ENCODE measurements at places on chromosomes 2 and 18. TPM values are rescaled to one million over a fixed set of nuclear protein-coding genes. Genes with fewer than 3 reads are reported as not detected.

GPR45 gene
- not detected for total RNA-seq

HOXD1 gene
- 0.23 TPM for total RNA-seq

ANKRD30B gene
- 0.10 TPM for total RNA-seq

PIEZO2 gene
- total RNA-seq: 0.66 TPM

ODC1 gene
- total RNA-seq: 18.4 TPM

UPP2 gene
- not detected for total RNA-seq

LAMA1 gene
- 0.30 TPM for total RNA-seq

TSN gene
- total RNA-seq: 34.8 TPM

KATNAL2 gene
- 5.6 TPM for total RNA-seq

NT5C1B gene
- total RNA-seq: not detected

HK2 gene
- total RNA-seq: 25.7 TPM

SALL3 gene
- total RNA-seq: not detected

CLHC1 gene
- 6.3 TPM for total RNA-seq

GRCh38 chr2:53600815-53601214 is 166.8 kb upstream of the CHAC2 start:
- no peak for DNase-seq

DNA sequence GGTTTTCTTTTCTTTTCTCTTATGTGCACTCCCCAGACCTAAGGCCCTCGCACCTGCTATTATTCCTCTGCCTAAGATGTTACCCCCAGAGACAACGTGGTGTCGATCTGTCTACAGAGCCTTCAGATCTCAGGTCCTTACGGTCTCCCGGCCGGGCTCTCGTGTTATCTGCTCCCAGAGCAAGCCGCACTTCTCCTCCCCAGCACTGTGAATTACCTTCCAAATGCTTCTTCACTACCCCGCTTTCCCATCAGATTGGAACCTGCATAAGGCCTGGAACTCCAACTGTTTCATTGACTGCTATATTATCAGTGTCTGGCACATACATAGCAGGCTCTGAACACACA is 71.2 kb upstream of the ODC1 start:
- no peak for DNase-seq

GRCh38 chr18:63131959-63132818 is 187.4 kb downstream of the BCL2 start:
- DNase-seq: no peak

- no peak for DNase-seq
Measured at GRCh38 chr2:96485751-96486651, 19.2 kb downstream of the NEURL3 start.

- no peak for DNase-seq
Measured at GRCh38 chr18:79975043-79975442, 10.6 kb downstream of the HSBP1L1 start.

DNA sequence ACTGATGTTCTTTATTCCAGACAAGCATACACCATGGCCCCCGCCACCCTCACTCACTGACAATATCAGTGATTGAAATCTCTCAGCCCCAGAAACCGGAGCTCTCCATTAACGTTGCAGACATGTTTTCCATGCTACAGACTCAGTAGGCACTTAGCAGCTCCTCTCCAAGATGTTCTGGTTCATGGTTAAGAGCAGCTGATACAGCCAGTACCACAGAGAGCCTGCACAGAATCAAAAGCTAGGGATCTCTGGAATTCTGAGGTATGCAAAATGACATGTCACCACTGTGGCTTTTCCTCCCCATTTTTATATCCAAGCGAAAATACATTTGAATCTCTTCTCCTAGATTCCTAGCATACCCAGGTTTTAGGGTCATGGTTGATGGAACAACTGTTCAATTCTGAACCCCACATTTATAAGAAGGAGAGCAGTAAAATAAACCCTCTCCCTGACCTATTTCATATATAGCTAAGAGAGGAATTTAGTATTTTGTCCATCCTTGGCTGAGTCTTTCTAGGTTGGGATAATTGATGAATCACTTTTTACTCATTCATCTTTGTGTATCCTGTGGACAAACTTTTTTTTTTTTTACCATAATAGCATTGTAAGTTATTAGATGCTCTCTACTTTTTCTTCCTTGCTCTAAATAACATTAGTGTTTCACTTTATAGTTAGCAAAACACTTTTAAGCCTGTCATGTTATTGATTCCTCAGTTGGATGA is 488.4 kb upstream of the PIK3C3 start:
- no peak for DNase-seq

DNA sequence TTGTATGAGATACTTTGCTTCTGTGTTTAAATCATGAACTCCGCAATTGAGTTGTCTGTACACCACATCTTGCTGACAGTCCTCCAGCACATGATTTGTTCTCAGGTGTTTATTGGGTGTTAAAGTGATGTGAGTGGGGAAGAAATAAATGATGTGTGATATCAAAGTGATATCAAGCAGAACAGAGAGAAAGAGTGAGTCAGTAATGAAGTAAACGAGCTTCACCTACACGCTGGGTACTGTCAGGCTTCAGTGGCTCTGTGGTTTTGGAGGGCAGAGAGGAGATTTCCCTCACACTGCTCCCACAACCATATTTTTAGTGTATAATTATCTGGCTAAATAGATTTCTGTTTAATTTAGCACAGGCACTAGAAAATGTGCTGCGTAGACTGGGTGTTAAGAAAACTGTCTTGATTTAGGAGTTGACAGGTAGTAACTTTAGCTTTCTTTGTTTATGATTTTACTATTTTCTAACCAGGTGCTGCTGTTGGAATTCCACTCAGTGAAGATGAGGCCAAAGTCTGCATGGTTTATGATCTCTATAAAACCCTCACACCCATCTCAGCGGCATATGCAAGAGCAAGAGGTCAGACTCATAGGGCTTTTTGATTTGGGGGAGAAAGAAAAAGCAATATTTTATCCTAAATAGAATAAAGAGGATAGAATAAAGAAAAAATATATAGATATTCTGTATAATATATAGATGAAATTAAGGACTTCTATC is 21.2 kb downstream of the ATIC start:
- no peak for DNase-seq

DNA sequence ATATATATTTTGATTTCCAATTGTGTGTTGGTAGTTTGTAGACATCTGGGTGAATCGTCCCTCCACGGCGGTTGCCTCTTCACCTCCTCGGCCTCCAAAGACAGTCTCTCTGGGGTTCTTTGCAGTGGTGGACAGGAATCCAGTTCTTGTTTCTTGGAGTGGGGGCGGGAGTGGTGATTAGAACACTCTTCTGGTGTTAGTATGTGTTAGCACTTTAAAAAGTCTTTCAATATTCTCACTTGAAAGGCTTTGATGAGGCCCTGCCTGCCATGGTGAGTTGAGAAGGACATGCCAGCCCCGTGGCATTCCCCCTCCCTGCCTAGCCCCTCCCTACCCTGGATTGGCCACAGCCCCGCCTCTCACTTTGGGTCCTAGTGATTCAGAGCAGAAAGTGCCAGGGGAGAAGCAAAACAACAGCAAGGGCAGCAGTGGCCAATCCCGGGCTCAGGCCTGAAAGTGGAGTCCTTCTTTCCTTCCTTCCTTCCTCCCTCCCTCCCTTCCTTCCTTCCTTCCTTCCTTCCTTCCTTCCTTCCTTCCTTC is 316.8 kb upstream of the HS6ST1 start:
- no peak for DNase-seq

- peak; percentile 73 for DNase-seq
Measured at GRCh38 chr2:238730001-238730669, 117.8 kb upstream of the TWIST2 start.

GRCh38 chr2:231632559-231633142 is 40.0 kb downstream of the TEX44 start:
- DNase-seq: no peak

DNA sequence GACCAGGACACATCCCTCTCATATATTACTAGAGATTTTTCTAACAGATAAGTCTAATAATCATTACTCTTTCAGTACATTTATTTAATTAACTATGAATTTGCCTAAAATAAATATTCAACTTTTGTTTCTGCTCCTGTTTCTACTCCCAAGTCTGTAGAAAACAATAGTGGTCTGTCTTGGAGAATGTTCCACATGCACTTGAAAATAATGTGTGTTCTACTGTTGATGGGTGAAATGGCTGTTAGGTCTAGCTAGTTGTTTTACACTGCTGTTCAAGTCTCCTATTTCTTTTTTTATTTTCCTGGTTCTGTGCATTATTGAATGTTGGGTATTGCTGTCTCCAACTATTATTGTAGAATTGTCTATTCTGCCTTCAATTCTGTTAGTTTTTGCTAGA is 47.2 kb downstream of the SPOPL start:
- no peak for DNase-seq

GRCh38 chr2:109429567-109430328 is 184.0 kb downstream of the SEPTIN10 start:
- DNase-seq: no peak

GRCh38 chr2:79453918-79454317 is 58.9 kb upstream of the CTNNA2 start:
- DNase-seq: no peak

GRCh38 chr2:132845339-132845738 is 175.3 kb upstream of the LYPD1 start:
- DNase-seq: no peak

GRCh38 chr2:4499316-4500030 is 796.1 kb downstream of the DCDC2C start:
- DNase-seq: no peak

GRCh38 chr2:239763433-239764097 is 261.6 kb downstream of the NDUFA10 start:
- no peak for DNase-seq

- no peak for DNase-seq
Measured at GRCh38 chr2:139260052-139260430, 479.9 kb upstream of the NXPH2 start.

GRCh38 chr2:223697316-223697891 is 95.2 kb upstream of the SCG2 start:
- DNase-seq: no peak

GRCh38 chr2:174158003-174158402 is 90.3 kb downstream of the OLA1 start:
- no peak for DNase-seq

GRCh38 chr2:216029416-216030129 is 16.2 kb upstream of the MREG start:
- no peak for DNase-seq

DNA sequence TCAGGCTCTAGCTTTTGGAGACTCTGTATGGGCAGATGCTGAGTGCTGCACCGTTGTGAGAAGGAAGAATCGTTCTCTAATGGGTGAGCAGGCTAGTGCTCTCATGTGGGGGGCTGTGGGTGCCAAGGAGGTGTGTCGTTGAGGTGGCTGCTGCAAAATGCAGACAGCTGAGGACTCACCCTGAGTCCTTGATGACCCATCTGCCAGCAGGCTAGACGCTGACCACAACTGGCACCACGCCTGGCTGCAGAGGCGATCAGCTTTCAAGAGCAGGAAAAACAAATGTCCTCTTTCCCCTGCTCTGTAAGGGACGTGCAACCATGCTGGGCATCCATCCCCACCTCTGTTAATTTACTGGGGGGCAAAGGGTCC is 48.2 kb downstream of the HAUS1 start:
- DNase-seq: no peak

- no peak for DNase-seq
Measured at GRCh38 chr18:10261344-10262276, 192.8 kb upstream of the APCDD1 start.

DNA sequence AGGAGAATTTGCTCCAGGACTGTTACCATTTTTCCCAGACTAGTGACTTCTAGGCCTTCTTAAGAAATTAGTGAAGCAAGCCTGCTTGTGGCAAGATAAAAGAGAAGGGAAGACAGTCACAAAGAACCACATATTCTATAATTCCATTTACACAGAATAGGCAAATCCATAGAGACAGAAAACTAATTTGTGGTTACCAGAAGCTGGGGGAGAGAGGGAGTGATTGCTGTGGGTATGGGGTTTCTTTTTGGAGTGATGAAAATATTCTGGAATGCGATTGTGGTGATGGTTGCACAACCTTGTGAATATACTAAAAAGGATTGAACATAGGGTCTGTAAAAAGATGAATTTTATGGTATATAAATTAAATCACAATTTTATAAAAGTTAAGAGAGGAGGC is 37.5 kb upstream of the SIX2 start:
- DNase-seq: no peak

DNA sequence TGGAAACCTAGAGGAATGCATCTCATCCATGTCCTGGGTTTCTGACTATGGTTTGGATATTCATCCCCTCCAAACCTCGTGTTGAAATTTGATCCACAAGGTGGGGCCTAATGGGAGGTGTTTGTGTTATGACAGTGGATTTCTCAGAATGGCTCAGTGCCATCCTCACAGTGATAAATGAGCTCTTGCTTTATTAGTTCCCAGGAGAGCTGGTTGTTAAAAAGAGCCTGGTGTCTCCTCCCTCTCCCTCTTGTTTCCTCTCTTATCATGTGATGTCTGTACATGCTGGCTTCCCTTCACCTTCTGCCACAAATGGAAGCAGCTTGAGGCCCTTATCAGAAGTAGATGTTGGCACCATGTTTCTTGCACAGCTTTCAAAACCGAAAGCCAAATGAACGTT is 424.3 kb downstream of the DCC start:
- no peak for DNase-seq

GRCh38 chr18:3791238-3791637 is 341.3 kb downstream of the TGIF1 start:
- no peak for DNase-seq

GRCh38 chr2:31083234-31083993 is 54.8 kb downstream of the GALNT14 start:
- DNase-seq: peak; percentile 49

DNA sequence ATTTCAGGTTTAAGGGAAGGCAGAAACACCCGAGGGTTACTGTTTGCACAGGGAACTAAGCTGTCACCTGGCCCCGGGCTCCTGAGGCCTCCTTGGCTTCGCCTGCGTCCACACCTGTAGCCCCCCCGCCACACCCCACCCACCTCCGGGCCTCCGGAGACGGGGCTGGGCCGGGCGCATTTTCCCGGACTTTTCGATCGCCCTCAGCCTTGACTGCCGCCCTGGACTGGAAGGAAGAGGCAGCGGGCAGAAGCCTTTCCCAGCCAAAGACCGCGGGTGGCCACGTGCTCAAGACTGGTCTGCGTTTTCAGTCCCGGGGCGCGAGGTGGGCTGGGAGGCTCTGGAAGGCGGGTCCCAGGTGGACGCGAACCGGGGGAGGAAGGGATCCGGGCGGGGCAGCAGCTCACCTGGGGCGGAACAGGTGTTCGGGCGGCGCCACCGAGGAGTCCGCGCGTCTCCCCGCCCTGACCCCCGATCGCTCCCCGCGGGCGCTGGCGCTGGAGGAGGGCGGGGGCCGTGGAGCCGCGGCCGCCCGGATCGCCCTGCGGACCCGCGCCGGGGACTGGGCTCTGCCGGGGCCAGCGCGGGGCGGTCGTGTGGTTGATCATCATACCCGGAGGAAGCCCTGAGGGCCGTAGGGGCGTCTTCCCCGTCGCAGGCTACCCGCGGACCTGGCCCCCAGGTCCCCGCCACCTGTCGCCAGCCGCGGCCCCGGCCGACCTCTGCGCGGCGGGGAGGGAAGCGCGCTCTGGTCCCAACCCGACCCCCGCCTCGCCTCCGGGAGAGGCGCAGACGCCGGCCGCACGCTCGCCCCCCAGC is 3.2 kb downstream of the ID2 start:
- peak; percentile 94 for DNase-seq
